Gastroesophageal sphincter (tissue), 4 donors: ENCODE measurements at places on chromosomes 11 and 22.

GRCh38 chr22:36977401-36977861 lies 41.8 kb downstream of the TST start:
- ATAC-seq = peak; percentile 64

GRCh38 chr11:43285826-43286225 lies 26.0 kb upstream of the API5 start:
- no peak for ATAC-seq

DNA sequence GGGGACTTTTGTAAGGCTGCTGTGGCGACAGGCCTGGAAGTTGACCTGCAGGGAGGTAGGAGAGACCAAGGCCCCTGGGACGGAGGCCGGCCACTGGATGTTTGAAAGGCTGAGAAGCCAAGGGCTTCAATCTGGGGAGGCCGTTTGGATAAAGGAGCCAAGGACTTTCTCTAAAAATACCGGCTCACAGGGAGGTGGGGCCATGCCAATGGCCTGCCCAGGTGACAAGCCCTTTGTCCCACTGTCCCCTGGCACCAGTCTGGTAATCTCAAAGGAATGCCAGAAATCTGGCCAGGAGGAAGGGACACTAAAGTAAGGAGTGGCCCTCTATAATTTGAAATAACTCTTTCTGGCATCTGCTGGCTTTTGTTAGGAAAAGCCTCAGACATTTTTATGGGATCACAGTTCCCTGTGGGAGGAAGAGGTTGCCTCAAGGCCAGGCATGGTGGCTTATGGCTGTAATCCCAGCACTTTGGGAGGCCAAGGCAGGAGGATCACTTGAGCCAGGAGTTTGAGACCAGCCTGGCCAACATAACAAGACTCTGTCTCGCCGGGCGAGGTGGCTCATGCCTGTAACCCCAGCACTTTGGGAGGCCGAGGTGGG lies 1.9 kb upstream of the CHKA start:
- ATAC-seq = no peak

DNA sequence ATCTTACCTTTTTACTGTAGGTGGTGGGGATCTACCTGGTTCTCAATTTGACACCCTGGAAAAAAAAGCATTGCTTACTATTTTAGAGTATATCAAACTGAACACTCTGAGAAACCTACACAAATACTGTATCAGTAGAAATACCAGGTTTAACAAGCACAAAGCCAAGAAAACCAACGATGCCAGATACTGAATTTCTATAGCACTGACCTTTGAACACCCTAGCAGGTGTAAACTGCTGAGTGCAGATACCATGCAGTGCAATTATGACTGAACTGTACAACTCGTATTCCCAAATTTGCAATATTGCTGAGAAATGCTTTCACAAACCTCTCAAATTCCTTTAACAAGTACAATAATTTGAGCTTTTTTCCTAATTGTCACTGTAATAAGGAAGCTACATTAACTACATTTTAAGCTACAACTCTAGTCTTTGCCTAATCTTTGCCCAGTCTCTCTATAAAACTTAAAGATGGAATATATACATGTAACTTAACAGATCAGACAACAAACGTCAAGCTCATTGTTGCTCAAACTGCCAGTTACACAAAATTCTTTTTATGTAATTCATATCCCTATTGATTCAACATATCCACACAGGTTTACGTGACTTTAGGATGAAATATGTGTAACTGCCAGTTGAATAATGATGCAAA lies 8.9 kb downstream of the TAF1D start:
- ATAC-seq = no peak

DNA sequence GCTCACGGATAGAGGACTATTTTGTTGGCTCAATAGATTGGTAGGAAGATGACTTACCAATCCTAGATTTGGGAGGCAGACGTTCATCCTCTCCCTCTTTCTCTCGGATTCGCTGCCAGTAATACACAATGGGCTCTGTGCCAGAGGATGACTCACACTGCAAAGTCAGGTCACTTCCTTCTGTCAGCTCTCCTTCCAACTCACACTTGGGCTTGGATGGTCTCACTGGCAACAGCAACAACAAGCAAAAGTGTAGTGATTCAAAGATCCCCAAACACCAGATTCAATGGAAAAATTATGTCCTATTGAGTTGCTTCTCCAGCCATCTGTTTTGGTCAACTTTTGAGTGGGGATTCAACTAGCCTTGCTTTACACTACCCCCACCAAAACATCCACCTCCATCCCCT lies 21.7 kb upstream of the HSPA8 start:
- ATAC-seq = peak; percentile 78
